Hepatocyte (in vitro differentiated cells): ENCODE measurements at places on chromosomes 16 and 17. TPM values are rescaled to one million over a fixed set of nuclear protein-coding genes. Genes with fewer than 3 reads are reported as not detected.

DNA sequence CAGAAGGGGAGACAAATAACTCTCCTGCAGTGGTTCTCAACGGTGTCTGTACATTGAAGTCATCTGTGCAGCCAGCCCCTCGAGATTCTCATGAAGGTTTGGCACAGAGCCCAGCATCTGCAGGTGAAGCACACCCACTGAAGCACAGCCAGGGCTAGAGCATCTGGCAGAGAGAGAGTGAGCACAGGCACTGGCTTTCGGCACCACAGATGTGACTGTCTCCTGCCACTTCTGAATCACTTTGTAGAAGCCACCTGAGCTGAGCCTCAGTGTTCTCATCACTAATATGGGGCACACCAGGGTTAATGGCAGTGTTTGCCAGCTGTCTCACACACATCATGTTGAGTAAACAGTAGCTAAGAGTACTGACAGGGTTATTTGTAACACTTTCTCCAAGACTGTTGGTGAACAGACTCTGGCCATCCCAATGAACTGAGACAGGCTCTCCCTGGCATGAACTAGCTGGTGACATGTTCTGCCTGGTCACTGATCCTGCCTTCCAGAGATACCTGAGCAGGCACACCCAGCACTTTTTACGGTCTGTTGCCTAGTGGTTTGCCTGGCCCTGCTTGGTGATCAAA lies 10.9 kb downstream of the HSPB9 start:
- peaks cover 29% of the 10 kb centered on the region for H3K4me1 ChIP-seq
- no peaks in the 10 kb centered on the region for H3K27me3 ChIP-seq
- H3K4me3 ChIP-seq = no peak overlapping the region
- no peak for DNase-seq
- no peaks in the 10 kb centered on the region for H3K36me3 ChIP-seq
- H3K27ac ChIP-seq = peak overlapping the region; percentile 42

DNA sequence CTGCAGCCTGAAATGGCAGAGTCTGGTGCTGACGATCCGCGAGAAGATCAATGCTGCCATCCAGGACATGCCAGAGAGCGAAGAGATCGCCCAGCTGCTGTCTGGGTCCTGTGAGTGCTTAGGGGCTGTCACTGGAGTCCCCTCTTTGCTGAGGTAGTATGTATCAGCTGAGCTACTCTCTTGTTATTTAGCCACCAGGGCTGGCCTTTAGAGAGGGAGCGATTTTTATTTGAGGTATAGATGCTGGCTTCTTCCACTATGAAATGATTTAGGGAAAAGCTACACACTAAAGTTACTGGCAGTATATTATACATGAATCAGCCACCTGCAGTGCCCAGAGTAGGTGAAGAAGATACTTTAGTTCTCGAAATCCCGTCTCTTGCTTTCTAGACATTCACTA lies 2.6 kb downstream of the CDK5RAP3 start:
- H3K27ac ChIP-seq = no peak overlapping the region
- no peaks in the 10 kb centered on the region for H3K27me3 ChIP-seq
- peaks cover 16% of the 10 kb centered on the region for H3K4me1 ChIP-seq
- no peak for DNase-seq
- H3K4me3 ChIP-seq = no peak overlapping the region
- H3K36me3 ChIP-seq = no peaks in the 10 kb centered on the region

DNA sequence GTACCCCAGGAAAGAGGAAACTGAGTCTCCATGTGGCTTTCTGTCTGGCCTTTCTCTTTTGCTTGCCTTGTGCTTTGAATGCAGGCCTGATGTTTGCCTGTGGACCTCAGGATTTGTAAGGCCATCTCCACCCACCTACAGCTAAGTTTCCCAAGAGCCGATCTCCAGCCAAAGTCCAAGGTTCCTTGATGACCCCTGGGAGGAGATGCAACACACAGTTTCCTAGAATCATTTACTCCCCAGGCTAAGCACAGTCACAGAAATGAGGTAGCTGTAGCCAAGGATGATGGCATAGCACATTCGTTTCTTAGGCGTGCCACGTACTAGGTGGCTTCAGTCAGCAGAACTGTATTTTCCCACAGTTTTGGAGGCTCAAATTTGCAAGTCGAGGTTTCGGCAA lies 595.4 kb downstream of the MAF start:
- no peaks in the 10 kb centered on the region for H3K27me3 ChIP-seq
- no peak for DNase-seq
- no peak overlapping the region for H3K4me3 ChIP-seq
- no peak overlapping the region for H3K27ac ChIP-seq
- no peaks in the 10 kb centered on the region for H3K36me3 ChIP-seq

GRCh38 chr16:85616607-85617321 lies 3.6 kb downstream of the GSE1 start:
- H3K36me3 ChIP-seq = no peaks in the 10 kb centered on the region
- no peak overlapping the region for H3K4me3 ChIP-seq
- H3K4me1 ChIP-seq = peaks cover 49% of the 10 kb centered on the region
- H3K27ac ChIP-seq = peak overlapping the region; percentile 99
- DNase-seq = no peak

GRCh38 chr16:57143149-57143921 lies 42.5 kb downstream of the PSME3IP1 start:
- no peak overlapping the region for H3K27ac ChIP-seq
- no peak for DNase-seq
- no peaks in the 10 kb centered on the region for H3K27me3 ChIP-seq

- no peak for DNase-seq
- no peak overlapping the region for H3K4me3 ChIP-seq
- H3K36me3 ChIP-seq = no peaks in the 10 kb centered on the region
- no peak overlapping the region for H3K27ac ChIP-seq
- H3K27me3 ChIP-seq = no peaks in the 10 kb centered on the region
These were observed 38.9 kb upstream of the C1QL1 start for GRCh38 chr17:45006927-45007461.

GRCh38 chr17:44922136-44922535 lies 6.8 kb upstream of the GFAP start:
- H3K4me1 ChIP-seq = no peaks in the 10 kb centered on the region
- no peaks in the 10 kb centered on the region for H3K36me3 ChIP-seq
- peaks cover 14% of the 10 kb centered on the region for H3K27me3 ChIP-seq

DNA sequence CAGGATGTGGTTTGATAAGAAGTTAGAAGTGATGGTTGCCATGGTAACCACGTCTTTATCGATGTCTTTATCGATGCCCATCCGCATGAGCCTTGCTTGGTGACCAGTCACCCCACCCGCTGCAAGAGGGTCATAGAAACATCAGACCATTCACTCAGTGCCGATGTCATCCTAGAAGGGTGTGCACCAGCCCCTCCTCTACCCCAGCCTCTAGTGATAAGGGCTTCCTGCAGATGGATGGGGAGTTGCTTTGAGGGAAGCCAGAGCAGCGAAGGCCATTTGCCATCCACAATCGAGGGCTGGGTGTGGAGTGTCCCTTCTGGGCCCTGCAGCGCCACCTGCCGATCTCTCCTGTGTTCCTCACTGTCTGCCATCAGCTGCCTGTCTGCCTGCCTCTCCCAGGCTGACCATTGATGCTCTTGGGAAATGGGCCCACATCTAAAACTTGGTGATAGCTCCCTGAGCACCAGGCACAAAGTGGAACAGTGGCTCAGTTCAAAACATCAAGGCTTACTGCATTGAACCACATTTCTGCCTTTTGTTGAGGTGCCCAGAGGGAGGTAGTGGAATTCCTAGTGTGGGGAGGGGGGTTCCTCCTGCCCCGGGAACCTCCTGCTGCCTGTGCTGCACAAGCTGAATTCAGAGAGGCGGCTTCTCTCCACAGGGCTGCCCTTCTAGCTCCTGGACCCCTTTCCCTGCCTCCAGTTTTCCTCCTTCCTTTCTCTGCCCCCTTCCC lies 8.9 kb downstream of the CALB2 start:
- H3K36me3 ChIP-seq = no peaks in the 10 kb centered on the region
- peak; percentile 69 for DNase-seq
- no peaks in the 10 kb centered on the region for H3K4me1 ChIP-seq

DNA sequence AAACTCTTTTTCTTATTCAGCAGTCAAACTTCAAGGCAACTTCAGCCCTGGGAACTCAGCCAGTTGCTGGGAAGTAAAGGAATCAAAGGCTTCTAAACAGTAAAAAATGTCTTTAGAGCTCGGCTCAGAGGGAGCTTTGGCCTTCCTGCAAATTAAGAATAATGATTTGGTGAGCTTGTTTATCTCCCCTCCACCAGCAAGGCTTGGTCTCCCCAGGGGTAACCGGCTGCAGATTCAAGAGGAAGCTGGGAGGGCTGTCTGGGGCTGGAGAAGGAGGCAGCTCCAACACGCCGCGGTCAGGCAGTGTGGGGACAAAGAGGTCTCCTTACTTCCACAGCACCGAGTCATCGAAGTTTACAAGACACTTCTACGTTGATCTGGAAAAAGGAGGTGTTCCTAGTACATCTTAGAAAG lies 17.7 kb upstream of the DOC2B start:
- no peak overlapping the region for H3K4me3 ChIP-seq
- no peaks in the 10 kb centered on the region for H3K36me3 ChIP-seq
- peaks cover 23% of the 10 kb centered on the region for H3K4me1 ChIP-seq
- H3K27me3 ChIP-seq = peaks cover 8% of the 10 kb centered on the region
- H3K27ac ChIP-seq = peak overlapping the region; percentile 50

DNA sequence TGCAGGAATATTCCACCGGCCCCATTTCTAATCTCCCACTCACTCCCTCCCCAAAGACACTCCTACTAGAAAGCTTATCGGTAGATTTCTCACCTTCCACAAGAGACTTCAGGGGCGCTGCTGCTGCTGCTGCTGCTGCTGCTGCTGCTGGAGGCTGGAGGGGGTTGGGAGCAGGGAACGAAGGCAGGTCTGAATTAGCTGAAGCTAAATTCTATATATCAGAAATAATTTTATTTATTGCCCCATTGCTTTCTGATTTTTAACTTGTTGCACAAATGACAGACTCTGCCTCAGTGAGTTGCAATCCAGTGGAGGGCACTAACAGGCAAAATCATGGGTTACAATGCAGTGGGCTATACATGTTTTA lies 25.8 kb upstream of the HLF start:
- H3K4me1 ChIP-seq = peaks cover 7% of the 10 kb centered on the region
- DNase-seq = peak; percentile 41
- H3K4me3 ChIP-seq = peak overlapping the region; percentile 50
- no peaks in the 10 kb centered on the region for H3K27me3 ChIP-seq
- H3K27ac ChIP-seq = no peak overlapping the region

- no peak overlapping the region for H3K4me3 ChIP-seq
These were observed 29.6 kb upstream of the MMD start for GRCh38 chr17:55451203-55451641.

- no peak overlapping the region for H3K4me3 ChIP-seq
- peaks cover 39% of the 10 kb centered on the region for H3K4me1 ChIP-seq
- H3K27me3 ChIP-seq = no peaks in the 10 kb centered on the region
- no peaks in the 10 kb centered on the region for H3K36me3 ChIP-seq
- no peak for DNase-seq
These were observed 81.1 kb downstream of the TBC1D16 start for GRCh38 chr17:79954281-79955166.

DNA sequence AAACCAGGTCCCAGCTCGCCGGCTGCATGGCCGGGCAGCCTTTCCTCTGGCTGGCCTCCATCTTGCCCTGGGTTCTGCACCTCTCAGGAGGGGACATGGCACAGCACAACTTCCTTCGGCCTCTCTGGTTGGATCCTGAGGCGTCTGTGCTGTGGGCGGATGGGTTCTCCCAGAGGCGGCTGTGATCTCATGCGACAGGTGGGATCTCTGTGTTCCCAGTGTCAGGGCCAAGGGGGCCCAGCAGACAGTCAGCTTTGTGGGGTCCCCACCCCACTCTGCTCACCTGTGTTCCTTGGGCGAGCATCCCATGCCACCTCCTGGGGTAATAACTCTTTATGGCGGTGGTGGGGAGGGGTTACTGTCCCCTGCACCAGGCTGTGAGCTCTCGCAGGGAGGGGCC lies 35.8 kb downstream of the FA2H start:
- no peak overlapping the region for H3K27ac ChIP-seq
- DNase-seq = no peak
- no peak overlapping the region for H3K4me3 ChIP-seq
- H3K27me3 ChIP-seq = no peaks in the 10 kb centered on the region
- no peaks in the 10 kb centered on the region for H3K36me3 ChIP-seq
- peaks cover 15% of the 10 kb centered on the region for H3K4me1 ChIP-seq

DNA sequence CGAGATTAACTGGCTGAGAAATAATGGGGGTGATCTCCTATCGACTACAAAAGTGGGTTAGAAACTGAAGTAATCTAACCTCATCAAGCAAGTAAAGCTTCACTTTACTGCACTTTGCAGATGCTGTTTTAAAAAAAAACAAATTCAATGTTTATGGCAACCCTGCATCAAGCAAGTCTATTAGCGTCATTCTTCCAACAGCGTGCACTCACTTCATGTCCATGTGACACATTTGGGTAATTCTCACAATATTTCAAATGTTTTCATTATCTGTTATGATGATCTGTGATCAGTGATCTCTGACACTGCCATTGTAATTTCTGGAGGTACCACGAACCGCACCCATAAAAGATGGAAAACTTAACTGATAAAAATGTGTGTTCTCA lies 70.8 kb downstream of the KANSL1 start:
- no peak for DNase-seq
- no peaks in the 10 kb centered on the region for H3K36me3 ChIP-seq
- H3K4me3 ChIP-seq = no peak overlapping the region
- no peaks in the 10 kb centered on the region for H3K27me3 ChIP-seq
- no peak overlapping the region for H3K27ac ChIP-seq

DNA sequence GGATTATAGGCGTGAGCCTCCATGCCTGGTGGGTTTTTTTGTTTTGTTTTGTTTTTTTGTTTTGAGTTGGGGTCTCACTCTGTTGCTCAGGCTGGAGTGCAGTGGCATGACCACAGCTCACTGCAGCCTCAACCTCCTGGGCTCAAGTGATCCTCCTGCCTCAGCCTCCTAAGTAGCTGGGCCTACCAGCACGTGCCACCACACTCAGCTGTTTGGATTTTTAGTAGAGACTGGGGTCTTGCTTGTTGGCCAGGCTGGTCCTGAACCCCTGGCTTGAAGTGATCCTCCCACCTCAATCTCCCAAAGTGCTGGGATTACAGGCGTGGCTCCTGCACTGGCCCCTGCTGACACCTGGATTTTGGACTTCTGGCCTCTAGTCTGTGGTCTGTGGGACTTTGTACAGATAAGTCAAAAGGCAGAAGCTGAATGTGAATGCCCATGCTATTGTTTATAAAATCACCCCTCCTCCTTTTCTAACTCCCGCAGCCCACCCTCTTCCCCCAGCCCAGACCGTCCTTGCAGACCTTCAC lies 5.7 kb downstream of the SNAI3 start:
- no peak for DNase-seq
- H3K4me3 ChIP-seq = no peak overlapping the region
- no peak overlapping the region for H3K27ac ChIP-seq
- H3K4me1 ChIP-seq = no peaks in the 10 kb centered on the region
- no peaks in the 10 kb centered on the region for H3K36me3 ChIP-seq

DNA sequence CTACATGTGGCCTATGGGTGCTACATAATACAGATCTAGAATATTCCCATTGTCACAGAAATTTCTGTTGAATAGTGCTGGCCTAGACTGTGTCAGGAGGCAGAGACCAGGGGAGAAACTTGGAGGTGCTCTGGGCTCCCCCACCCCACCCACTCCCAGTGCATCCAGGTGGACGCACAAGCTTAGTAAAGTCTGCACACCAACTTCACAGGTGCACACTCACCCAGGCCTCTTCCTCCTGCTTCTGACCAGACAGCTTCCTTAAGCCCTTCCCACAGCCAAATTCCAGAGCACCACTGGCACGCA lies 7.6 kb upstream of the CNP start:
- DNase-seq = no peak
- no peak overlapping the region for H3K27ac ChIP-seq
- no peaks in the 10 kb centered on the region for H3K36me3 ChIP-seq
- H3K4me1 ChIP-seq = peaks cover 3% of the 10 kb centered on the region

Gene EME1
- 5.1 and 7.2 TPM in 2 replicates for polyA plus RNA-seq

Gene OTOP2
- 0.19 TPM in 1 of 2 replicates, not detected in the other for polyA plus RNA-seq

Gene HLF
- 0.26 and 0.48 TPM in 2 replicates for polyA plus RNA-seq

Gene TBC1D3H
- not detected in 2 replicates for polyA plus RNA-seq

Gene NXPH3
- 0.21 and 0.77 TPM in 2 replicates for polyA plus RNA-seq
